ENCODE measurements at places on chromosomes 5 and 9.

DNA sequence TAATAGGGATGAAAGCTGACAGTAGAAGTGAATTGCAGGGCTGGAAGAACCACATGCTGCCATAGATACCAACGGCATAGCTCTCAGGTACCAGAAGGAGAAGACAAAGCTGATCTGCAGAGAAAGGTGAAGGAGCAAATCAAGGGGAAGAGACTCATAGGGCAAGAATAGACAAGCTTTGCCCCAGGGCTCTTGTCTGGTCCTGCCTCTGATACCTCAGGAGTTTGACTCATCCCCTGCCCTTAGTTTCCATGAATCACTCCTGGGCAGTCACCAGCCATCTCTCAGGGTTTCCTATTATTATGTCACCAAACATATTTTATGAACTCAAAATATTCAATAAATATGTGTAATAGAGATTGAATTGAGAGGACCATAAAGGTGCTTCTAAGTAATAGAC lies 800.9 kb downstream of the DNAH5 start:
- no peak for DNase-seq

GRCh38 chr9:116701940-116702642 lies 15.0 kb downstream of the TRIM32 start:
- DNase-seq = no peak

DNA sequence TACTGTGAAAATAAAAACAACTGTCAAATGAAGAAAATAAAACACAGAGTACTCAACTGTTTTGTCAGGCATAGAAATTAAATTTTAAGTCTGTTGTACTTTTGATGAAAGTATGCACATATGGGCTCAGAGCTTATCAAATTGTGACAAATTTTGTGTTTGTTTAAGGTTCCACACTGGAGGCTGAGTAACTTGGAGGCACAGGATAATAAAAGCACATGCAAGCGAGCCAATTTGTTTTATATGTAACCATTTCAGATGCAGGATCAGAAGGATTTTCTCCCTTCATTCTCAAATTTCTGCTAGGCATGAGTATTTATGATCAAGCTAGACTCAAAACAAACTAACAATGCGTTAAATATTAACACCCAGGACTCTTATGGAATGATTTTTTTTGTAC lies 87.8 kb downstream of the JAKMIP2 start:
- no peak for DNase-seq

DNA sequence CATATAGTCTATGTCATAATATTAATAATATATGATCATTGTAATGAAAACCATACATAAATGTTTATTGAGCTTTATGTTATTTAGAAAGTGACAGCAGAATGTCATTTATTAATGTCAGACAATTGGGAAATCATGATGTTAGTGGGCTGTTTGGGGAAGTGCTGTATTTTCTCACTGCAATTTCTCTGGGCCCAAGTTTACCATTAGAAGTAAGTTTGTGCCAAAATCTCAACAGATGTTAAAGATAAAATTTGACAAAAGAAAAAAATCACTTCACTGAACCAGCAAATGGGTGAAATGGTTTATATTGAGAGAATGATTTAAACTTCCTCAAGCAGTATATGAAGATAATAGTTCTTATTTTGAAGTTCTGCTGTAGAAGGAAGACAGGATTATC lies 433.2 kb upstream of the SMARCA2 start:
- no peak for DNase-seq

- no peak for DNase-seq
These were observed 120.8 kb downstream of the EHMT1 start for GRCh38 chr9:137739371-137740309.

- no peak for DNase-seq
These were observed 1.8 kb upstream of the DAB2IP start for GRCh38 chr9:121649476-121650216.

DNA sequence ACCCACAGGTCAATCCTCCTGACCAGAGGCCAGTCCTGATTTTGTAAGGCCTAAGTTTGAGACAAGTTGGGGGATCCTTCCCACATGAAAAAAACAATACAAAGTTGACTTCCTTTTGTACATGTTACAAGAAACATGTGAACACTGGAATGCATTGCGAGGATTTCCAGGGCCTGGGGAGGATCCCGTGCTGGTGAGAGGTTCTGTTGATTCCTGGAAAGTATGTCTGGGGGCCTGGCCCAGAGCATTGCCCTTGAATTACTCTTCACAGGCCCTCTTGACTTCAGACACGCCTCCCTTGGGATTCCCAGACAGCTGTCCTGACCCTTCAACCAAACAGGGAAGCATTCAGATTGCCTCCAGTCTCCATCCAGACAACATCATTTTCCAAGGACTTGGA lies 234.2 kb upstream of the IRX2 start:
- no peak for DNase-seq

GRCh38 chr9:134066913-134067851 lies 644 bp downstream of the BRD3 start:
- no peak for DNase-seq
